ENCODE measurements at places on chromosomes 4 and X.

GRCh38 chrX:55867181-55867651, 149.7 kb downstream of the RRAGB start:
- peak; percentile 1 for DNase-seq

DNA sequence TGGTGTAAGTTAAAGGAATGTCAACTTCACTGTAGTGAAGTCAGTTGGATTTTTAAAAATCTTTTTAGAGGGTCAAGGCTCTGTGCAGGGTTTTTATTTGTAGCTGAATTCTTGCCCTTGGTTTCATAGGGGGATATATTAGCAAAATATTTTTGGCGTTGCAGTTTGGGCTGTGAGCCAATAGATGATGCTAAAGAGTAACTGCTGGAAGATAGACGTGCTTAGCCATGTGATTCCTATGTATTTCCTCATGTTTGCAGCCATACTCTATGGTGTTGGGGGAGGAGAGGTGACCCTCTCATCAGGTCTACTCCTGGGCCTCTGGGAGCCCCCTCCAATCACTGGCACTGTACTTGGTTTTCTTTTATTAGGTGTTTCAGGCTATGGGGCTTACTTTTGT, 246.7 kb upstream of the ARHGAP24 start:
- DNase-seq = no peak

DNA sequence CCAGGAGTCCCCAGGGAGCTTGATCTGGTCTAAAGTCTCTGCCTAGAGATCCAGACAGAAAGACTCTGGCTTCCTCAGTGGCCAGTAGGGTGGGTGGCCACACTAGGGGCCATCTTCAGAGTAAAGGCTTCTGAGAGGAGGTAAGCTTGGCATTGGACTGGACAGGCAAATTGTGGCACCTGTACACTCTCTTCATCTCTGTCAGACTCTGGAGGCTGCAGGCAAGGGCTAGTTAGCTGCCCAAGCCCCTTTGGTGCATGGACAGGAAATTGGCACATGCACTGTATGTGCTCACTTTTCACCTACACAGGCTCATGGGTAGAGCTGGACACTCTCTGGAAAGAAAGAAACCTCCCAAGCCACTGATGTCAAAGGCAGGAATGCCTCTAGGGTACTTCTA, 142.8 kb downstream of the PJA1 start:
- no peak for DNase-seq

- DNase-seq = no peak
These were observed 79.4 kb downstream of the FAM193A start for GRCh38 chr4:2615821-2616220.

GRCh38 chrX:147680251-147680650, 231.5 kb upstream of the FMR1 start:
- DNase-seq = no peak

GRCh38 chrX:16756724-16757123, 29.5 kb upstream of the TXLNG start:
- no peak for DNase-seq

DNA sequence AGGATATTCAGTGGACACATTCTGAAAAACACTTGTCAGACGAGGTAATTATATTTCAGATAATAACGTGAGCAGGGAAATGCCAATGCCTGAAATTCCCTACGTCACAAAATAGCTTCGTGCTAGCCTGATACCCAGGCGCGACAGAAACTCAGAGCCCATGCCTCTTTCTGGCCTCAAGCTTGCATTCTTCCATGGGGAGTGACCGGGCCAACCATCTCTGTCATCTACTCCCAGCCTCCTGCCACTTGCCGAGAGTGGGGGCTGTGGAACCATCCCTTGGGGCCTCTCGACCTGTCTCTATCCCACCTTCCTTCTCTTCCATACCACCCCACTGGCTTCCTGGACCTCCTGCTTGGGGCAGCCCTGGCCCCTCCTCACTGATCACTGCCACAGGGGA, 34.5 kb upstream of the CDKN2AIP start:
- DNase-seq = peak; percentile 25

DNA sequence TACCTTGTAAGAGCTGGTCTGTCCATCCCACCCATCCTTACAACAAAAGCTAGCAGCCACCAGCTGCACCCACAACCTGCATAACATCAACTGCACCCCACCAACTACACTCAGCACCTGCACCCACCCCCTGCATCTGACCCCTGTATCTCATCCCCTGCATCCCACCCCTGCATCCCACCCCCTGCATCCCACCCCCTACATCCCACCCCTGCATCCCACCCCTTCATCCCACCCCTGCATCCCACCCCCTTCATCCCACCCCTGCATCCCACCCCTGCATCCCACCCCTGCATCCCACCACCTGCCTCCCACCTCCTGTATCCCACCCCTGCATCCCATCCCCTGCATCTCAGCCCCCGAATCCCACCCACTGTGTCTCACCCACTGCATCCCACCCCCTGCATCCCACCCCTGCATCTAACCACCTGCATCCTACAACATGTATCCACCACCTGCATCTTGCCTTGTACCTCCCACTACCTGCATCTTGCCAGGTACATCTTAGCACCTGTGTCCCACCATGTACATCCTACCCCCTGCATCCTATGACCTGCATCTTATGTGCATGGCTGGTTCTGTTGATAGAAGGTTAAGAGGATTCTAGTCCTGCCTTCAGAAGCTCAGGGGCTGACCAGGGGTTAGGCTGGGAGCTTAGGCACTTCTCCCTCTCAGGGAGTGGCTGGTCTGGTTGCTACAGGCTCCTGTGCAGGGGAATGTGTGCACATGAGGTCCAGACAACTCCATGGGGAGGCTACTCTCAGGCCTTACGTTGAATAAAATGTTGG, 9.4 kb downstream of the TMEM271 start:
- DNase-seq = no peak

DNA sequence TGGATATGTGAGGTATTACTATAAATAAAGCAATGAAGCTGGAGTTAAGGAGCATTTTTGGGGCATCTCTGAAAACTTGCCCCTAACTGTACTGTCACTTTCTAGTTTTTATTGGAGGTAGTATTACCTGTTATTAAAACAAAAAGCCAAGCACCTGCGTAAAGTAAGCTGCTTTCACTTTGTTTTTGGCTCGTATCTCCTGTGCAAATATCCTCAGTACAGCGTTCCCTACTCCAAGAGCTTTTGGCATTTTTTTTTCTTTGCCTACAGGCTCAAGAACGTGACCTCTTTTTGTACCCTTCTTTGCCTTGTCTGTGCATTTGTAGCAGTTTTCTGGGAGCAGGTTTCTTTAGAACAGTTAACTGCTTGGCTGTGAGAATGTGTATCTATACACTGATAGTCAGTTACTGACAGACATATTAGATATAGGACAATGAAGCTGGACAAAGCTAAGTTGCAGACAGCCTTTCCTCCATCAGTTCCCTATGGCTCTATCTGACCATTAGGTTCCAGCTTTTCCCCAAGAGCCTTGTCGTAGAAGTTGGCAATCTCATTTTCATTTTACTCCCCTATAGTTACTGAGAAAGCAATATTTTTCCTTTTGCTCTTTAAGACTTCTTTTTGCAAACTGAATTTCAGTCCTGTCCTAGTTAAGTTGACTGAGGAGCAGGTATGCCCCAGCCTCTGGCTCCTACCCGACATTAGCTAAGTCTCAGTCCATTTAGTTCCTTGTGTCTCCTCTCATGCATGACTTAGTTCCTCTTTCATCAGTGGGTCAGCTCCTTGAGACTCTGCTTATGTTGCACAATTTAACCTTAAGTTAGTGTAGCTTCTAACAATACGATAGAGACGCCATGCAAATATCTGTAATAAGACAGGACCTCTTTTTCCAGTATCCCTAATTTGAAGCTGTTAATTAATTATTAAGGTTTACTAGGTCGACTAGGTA, 71.5 kb upstream of the HPRT1 start:
- no peak for DNase-seq

DNA sequence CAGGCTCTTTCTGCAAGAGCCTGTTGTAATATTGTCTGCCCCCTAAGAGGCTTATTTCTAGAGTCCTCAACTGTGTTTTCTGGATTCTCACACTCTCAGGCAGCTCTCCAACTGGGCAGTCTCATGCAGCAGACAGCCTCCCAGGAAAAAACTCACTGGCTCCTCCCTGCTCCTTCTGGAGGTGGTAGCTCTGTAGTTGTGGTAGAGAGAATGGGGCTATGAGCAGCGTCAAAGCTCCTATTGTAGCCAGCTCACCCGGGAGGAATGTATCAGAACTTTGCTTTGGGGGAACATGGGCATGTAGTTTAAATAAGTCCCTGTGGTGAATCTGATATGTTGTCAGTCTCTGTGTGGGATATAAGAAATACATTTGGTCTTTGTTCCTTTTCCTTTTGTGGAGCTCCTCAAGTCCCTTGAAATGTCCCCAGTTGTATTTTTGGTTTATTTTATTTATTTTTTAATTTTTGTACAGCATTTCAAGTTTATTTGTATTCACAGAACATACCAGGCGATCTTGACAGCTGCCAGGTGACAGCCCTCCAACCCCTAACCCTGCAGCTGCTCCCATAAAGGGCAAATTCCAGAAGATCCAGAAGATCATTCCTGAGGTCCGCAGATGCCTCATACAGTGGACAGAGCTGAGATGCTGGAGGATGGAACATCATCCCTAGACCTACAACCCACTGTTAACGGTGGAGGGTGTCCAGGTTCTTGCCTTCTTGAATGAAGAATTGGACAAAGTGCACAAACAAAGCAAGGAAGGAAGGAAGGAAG, 45.7 kb downstream of the TRIM61 start:
- no peak for DNase-seq

GRCh38 chr4:166594326-166594946, 639.9 kb downstream of the SPOCK3 start:
- DNase-seq = peak; percentile 55

- no peak for DNase-seq
These were observed 48.7 kb downstream of the UCHL1 start for GRCh38 chr4:41305476-41305875.

- DNase-seq = no peak
These were observed 201.1 kb upstream of the FAT1 start for GRCh38 chr4:186924723-186925122.

- no peak for DNase-seq
These were observed 287.6 kb downstream of the PAPSS1 start for GRCh38 chr4:107432451-107432850.

DNA sequence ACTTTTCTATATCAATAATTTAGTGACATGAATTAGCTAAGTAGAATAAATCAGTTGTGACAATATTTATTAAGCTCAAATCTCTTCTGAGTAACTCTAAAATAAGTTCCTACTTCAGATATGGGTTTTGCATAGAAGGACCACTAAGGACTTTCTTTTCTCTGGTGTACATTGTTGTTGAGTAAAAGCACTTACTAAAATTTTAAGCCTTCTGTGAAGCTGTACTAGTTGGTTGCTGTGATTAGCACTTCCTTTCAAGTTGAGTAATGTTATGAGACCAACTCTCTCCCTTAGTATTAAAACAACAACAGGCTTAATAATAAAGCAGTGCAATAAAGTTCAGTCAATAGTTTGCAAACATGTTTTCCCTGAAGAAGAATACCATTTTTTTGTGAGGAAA, 667.4 kb upstream of the NDST4 start:
- DNase-seq = no peak

DNA sequence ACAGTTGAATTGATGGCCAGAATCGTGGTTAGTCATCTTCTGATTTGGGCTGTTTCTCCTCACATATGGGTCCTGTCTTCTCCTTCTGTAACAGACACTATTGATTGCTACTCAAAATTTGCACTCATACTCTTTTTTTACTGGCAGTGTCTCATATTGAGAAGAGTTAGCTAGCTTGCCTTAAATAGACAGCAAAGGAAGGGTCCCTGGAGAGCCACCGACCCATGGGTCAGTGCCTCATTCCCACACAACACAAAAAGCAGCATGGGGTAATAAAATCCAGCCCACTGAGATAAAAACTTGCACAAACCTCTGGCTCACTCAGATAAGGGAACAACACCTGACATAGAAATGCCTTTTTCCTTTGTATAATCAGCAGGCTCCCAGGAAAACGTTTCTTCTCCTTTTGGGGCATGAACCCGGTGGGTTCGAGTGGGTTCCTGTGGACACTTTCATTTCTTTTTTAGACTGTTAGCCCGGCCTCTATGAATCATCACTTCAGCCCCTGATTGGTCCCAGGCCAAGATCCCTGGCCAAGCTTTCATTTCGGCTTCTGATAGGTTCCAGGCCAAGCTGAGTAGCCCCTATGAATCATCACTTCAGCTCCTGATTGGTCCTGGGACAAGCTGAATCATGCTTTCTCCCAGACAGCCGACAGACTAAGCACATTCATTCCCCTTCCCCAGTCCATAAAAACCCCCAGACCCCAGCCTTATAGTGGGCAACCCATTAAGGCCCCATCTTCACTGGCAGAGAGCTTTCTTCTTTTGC, 408.1 kb downstream of the DCAF12L2 start:
- no peak for DNase-seq

GRCh38 chrX:72137846-72138495, 6.3 kb upstream of the RTL5 start:
- no peak for DNase-seq

GRCh38 chrX:39974270-39974669, 123.5 kb downstream of the BCOR start:
- DNase-seq = no peak

- no peak for DNase-seq
These were observed 96.5 kb downstream of the PALLD start for GRCh38 chr4:168593399-168593798.

- no peak for DNase-seq
These were observed 53.2 kb upstream of the C4orf54 start for GRCh38 chr4:99710681-99711345.

GRCh38 chr4:187354740-187355139, 631.1 kb upstream of the FAT1 start:
- DNase-seq = no peak

Data from Caco-2 (cell line).